ENCODE measurements at places on chromosomes 13 and 19. TPM values are rescaled to one million over a fixed set of nuclear protein-coding genes. Genes with fewer than 3 reads are reported as not detected.

Gene HOMER3
- total RNA-seq: 58.9 TPM

Gene SYDE1
- total RNA-seq: 22.6 TPM

Gene COMMD6
- 132 TPM for total RNA-seq

Gene GPR12
- not detected for total RNA-seq

Gene ARL11
- total RNA-seq: not detected

Gene CD70
- 14.7 TPM for total RNA-seq

Gene CABP5
- total RNA-seq: not detected

Gene ZNF799
- 1.8 TPM for total RNA-seq

Gene MISP3
- 0.54 TPM for total RNA-seq

Gene ICAM5
- total RNA-seq: 4.7 TPM
